ENCODE measurements at places on chromosomes 1 and 21.

DNA sequence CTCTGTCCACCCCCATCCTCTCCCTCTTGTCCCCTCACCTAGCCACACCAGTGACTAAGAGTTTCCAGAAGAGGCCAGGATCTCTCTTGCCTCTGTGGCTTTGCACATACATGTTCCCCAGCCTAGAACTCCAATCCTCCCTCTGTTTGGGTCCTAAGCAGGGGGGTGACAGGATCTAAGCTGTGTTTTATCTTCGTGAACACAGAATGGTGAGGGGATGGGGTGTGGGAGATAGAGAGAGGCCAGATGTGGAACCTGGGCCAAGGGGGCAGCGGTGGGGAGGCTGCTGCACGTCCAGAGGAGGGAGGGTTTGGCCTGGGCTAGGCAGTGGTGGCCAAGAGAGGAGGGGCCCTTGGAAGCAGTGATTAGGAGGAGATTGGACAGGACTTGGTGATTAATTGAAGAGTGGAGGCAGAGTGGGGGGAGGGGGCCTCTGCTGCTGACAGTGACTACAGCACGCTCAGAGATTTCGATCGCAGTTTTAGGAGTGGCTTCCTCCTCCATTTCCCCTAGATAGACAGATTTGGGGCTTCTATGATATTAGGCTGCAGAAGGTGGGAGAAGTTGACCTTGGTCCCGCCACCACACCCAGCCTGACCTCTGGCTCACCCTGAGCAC, 17.1 kb upstream of the ADGRB2 start:
- DNase-seq, result no peak

DNA sequence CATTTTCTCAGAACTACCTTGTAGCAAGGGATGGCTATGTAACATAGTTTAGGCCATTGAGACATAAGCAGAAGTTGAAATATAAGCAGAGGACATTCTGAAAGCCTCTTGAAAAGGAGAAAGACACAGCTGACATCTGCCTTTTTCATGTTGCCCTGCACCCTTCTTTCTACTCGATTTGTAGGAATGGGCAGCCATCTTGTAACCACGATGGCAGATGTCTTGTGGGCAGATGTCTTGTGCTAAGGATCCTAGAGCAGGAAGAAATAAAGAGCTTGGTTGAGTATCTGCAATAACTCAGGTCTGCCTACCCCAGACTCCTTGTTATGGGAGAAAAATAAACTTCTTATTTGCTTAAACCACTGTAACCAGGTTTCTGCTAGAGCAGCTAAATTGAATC, 351.0 kb downstream of the PDE4B start:
- DNase-seq, result no peak

- DNase-seq, result no peak
Observed at GRCh38 chr1:17611991-17612390, 72.5 kb downstream of the ARHGEF10L start.

- DNase-seq, result no peak
Observed at GRCh38 chr1:219506936-219507335, 106.0 kb downstream of the ZC3H11B start.

DNA sequence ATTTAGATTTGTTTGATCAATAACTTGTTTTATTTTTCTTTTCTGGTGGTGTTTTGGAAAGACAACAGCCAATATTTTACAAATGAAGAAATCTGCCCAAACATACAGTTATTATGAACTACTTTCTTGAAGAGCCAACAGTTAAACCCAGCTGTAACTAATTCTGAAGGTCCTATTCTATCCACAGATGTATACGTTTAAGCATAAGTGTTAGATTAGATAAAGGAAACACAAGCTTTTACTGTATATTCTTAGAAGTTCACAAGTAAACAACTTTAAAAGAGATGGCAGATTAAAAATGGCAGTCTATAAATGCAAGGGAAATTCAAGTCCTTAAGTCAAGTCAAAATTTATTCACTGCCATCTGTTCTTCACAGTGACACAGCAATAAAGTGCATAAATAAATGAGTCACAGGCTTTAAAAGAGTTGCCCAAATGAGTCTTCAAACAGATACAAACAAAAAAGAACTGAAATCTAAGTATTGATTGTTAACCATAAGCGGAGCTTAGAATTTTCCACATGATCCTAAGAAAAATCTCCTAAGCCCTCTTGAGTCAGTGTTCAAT, 49.9 kb upstream of the KCNH1 start:
- DNase-seq, result no peak

DNA sequence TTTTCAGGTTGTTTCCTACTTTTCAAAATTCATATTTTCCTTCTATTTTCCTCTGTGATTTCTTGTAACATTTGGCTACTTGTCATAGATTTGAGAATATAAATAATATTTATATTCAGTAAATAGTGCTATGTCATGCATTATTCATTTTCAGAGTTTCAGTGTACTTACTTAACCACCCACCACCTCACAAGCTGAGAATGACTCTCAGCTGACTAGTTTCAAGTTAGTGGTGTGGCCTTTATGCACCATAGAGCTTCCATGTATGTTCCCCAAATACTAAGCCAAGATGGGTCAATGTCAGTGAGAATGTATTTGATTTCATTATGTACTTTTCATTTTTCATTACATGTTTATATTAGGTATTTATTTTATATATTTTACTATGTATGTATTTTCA, 56.9 kb upstream of the RGS1 start:
- no peak for DNase-seq

DNA sequence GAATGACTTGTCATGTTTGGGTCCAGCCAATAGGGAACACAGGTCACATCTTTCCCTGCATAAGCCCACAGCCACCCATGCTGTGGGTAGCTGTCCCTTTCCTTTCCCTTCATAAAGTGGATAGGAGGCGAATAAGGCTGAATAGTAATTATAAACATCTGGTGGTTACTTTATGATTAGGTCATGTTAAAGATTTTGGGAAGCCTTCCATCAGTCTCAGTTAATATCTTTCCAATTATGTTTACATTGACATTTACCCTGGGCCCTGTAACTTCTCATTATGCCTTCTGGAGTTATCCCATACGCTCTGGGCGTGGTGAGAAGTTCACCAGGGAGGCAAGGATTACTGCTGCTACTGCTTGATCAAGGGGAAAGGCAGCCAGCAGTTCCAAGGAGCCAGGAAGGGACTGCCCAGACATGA, 197.2 kb downstream of the HLX start:
- no peak for DNase-seq

- no peak for DNase-seq
Observed at GRCh38 chr1:40034869-40035268, 5.7 kb upstream of the CAP1 start.

DNA sequence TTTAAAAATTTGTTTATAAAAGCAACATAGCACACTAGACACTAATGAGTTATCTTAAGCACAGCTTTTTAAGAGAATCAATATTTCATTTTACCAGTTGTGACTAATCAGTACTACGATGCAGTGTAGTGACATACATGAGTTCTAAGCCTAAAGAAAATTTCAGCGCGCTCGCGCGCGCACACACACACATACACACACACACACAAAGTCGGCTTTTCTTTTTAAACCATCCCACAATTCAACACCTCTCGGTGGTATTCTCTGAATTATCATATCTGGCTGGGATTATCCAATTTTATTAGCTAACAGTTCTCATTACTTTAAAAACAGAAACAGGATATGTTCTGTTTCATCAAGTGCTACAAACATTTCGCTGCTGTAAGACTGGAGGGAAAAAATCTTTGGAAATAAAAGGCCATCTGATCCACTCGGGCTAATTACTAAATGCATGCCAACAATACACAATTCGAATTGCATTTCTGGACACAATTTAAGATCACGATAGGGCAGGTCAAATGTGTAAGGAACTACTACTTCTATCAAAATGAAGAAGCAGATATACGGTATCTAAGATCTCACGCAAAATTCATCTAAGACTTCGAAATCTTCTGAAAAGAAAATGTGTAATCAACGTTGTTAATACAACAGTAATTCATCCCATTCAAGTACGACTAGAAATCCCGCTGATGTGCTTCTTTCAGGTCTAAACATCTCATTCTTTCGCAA, 1.2 kb downstream of the TUT4 start:
- DNase-seq, result peak; percentile 2

DNA sequence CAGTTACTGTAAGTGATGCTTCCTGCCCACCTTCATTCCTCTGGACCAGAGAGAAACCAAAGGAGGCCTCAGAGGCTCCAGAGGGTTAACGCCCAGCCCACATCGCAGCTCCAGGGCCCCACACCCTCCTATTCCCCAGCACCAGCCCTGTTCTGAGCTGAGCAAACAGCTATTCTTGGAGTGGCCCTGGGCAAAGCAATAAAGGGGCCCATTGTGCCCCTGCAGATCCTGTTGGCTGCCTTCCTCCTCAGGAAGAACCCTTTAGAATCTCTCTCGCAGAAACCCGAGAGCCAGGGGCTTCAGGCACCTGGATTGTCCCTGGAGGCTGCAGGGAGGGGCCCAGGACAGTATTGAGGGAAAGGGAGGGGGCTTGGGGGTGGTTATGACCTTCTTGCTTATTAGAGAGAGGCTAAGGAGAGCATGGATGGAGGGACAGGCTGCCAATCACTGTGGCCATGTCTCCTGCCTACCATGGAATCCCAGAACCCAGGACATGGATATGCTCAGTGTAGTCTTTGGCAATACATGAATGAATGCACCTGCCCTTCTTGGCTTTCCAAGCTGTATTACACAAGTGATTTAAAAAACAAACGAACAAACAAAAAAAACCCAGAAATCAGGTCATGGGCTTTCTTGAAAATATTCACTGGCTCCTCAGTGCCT, 9.2 kb downstream of the PADI2 start:
- DNase-seq, result no peak

DNA sequence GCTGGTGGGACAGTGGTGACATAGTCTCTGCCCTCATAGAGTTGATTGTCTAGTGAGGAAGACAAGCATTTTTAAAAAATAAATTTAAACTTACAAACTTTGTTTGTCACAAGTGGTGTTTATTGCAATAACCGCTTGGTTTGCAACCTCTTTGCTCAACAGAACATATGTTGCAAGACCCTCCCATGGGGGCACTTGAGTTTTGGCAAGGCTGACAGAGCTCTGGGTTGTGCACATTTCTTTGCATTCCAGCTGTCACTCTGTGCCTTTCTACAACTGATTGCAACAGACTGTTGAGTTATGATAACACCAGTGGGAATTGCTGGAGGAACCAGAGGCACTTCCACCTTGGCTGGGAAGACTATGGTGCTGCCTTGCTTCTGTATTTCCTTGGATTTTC, 58.4 kb downstream of the LAMC2 start:
- DNase-seq, result no peak

DNA sequence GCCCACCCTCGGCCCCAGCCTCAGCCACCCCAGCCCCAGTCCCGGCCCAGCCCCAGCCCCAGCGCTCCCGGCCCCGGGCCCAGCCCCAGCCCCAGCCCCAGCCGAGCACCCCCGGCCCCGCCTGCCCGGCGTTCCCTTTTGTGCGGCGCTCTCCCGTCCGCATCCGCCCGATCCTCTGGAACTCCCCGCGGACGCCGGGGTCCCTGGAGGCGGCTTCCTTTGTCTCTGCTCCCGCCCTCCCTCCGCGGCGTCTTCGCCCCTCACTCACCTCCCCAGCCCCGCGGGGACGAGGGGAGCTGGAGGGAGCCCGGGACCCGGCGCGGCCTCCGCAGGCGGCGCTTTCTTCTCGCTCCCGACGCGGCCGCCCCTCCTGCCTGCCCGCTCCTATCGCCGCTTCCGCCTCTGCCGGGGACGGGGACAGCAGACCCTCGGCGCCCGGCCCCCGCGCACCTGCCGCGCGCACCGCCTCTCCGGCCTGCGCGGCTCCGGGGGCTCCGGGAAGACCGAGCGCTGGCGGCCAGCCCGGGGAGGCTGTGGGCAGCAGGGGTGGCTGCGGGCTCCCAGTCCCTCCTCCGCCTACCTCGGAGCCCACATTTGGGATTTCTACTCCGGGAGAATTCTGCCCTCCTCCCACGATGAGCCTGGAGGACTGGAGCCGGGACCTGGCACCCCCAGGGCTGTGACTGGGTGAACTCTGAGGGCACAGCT, 14.0 kb downstream of the AGRN start:
- DNase-seq, result no peak

DNA sequence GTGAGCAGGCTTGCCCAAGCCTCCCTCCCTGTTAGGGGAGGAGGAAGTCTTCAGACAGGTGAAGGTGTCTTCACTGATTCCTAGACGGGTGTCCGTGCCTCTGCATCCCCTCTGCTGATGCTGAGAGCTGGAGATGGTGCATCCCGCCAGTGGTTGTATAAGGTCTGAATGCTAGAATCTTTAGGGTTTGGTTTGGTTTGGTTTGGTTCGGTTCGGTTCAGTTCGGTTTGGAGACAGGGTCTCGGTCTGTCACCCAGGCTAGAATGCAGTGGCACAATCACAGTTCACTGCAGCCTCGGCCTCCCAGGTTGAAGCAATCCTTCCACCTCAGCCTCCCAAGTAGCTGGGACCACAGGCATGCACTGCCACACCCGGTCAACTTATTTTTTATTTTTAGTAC, 153.6 kb downstream of the PGBD5 start:
- DNase-seq, result no peak

DNA sequence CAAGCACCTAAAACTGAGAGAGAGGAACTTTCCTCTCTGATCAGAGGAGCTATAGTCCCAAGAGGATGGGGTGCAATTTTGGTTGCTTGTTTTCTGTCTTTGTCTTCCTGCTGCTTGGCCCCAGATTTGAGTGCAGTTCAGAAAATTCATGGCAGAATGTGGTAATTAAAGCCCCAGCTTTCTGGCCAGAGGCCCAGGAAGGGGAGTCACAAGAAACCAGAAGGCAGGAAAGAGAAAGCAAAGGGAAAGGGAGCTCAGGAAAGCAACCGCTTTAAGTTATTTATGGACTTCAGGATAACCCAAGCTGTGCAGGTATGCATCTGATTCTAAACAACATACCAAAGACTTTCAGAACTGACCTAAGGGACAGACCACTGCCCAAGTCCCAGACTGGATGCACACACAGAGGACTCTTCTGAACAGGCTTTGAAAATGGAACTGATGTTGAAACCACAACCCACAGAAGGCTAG, 88.8 kb downstream of the ST3GAL3 start:
- DNase-seq, result no peak

GRCh38 chr1:54273092-54273794, 73.3 kb downstream of the MRPL37 start:
- DNase-seq, result no peak

DNA sequence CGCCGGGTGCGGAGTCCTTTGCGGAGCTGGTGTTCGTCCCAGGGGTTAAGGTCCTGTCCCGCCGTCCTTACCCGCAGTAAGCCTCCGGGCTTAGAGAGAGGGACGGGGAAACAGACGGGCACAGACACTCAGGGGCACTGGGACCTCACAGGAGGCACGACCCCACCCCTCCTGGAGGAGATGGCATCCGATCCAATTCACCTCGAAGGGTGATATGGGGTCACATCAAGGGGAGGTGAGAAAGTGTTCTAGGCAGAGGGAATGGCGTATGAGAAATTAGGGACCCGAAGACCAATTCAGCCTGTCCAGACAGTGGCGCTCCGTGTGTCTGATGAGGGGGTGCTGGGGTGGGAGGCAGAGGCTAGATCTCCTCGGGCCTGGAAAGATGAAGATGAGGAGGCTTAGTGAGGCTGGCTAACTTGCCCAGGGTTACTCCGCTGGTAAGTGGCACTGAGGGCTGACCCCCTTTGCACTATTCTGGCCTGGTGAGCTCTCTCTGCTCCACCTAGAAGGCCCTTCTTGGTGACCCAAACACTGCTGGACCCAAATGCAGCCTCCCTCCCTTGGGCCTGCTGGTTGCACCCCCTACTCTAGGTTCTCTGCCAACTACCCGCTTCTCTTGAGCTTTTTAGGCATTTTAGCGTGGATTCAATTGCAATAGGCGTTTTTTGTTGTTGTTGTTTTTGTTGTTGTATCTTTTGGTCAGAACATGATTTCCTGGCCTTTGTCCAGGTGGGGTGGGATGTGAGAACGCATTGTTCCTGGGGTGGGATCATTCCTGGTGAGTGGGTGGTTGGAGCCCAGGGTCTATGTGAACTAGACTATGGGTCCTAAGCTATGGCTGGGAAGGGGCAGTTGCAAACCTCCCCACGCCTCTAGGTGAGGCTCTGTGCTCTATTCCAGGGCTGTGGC, 12.3 kb downstream of the BTBD19 start:
- no peak for DNase-seq
